ENCODE measurements at places on chromosomes 13 and 19. TPM values are rescaled to one million over a fixed set of nuclear protein-coding genes. Genes with fewer than 3 reads are reported as not detected.

Gene HCST
- total RNA-seq: not detected

Gene TGFBR3L
- 1.9 TPM for total RNA-seq

Gene SPACA4
- total RNA-seq: under 0.01 TPM

Gene GNA15
- 106 TPM for total RNA-seq

Gene CEACAM20
- total RNA-seq: not detected

Gene CYP2A7
- not detected for total RNA-seq

Gene SSC5D
- under 0.01 TPM for total RNA-seq

Gene PSG6
- not detected for total RNA-seq

Gene NLRP5
- total RNA-seq: not detected

Gene GPR42
- not detected for total RNA-seq

Gene BEST2
- total RNA-seq: not detected

Gene PRKCG
- total RNA-seq: not detected

Gene HSPB6
- total RNA-seq: 0.13 TPM

Gene DENND1C
- under 0.01 TPM for total RNA-seq

Gene MIA
- 0.26 TPM for total RNA-seq

Gene CBLC
- total RNA-seq: 65.0 TPM

Gene N4BP2L1
- total RNA-seq: 1.5 TPM

Gene CACNG7
- not detected for total RNA-seq

Gene KLK12
- not detected for total RNA-seq

Gene SERPINE3
- not detected for total RNA-seq

Gene SF3A2
- 24.2 TPM for total RNA-seq

Gene YIPF2
- 144 TPM for total RNA-seq

Gene LIN37
- total RNA-seq: 7.0 TPM

Gene C5AR1
- under 0.01 TPM for total RNA-seq

Gene NPHS1
- total RNA-seq: not detected

Gene RNF225
- total RNA-seq: 1.9 TPM

Gene GIPC3
- total RNA-seq: not detected

Gene SGCG
- total RNA-seq: 1.2 TPM

Gene SLITRK6
- total RNA-seq: 9.0 TPM

Gene CELF5
- not detected for total RNA-seq
